NCI-H187 (cell line): ENCODE measurements at places on chromosomes 13 and 19.

GRCh38 chr19:28377077-28377476 is 835.9 kb downstream of the UQCRFS1 start:
- DNase-seq, result no peak

- no peak for DNase-seq
These were observed 85.8 kb upstream of the ZNF43 start for GRCh38 chr19:21921691-21922180.

- peak; percentile 19 for DNase-seq
These were observed 171.4 kb downstream of the OXGR1 start for GRCh38 chr13:96822895-96823294.

DNA sequence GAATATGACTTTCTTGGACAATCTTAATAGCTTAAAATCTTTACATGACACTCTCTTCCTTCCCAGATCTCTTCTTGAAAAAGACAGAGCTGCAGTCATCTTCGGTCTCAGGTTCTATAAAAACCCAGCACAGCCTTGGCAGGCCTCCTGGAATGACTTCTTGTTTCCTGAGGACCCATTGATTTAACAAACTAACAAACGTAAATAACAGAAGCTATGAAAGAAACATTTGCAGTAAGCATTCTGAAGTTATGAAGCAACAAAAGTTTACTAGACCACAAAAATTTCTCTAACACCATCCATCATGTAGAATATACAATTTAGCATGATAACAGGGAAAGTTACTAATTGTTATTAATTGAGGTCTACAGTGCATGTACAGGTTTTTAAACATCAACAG is 62.8 kb upstream of the STARD13 start:
- no peak for DNase-seq

GRCh38 chr19:40693150-40693788 is 2.8 kb upstream of the NUMBL start:
- DNase-seq, result no peak

DNA sequence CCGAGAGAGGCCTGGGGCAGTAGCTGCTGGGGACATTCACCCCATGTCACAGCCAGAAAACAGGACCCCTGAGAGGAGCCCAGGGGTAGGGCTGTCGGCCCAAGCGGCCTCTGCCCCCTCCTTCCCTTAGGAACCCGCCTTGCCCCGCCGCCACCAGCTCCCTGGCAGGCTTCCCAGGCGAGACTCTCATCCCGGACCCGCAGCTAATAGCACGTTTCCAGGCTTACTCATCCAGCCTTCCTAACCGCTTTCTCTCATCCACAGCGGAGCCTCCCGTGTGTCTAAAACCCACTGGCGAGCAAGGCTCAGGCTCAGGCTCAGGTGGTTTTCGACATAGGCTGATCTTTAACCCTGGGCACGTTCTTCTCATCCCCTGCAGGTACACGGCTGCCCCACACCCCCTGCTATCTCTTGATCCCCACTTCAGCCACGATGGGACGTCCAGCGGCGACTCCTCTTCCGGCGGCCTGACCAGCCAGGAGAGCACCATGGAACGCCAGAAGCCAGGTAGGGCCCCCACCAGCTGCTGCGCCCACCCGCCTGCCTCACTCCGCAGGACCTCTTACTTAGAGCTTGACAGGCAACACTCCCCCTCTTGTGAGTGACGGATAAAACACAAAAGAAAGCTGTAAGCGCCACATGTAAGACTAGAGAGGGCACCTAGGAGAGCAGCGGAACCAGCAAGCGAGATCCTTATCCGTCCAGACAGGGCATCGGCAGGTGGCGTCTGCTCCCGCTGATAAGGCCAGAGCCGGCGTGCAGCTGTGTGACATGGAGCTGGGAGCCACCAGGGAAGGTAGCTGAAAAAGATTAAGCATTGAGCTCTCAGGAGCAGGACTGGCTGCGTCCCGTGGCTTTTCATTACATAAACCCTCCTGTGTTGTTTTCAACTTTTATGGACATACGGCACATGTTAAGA is 71.3 kb downstream of the DPF1 start:
- DNase-seq, result no peak

GRCh38 chr13:48562296-48563066 is 29.6 kb upstream of the RCBTB2 start:
- DNase-seq, result no peak

GRCh38 chr13:66543780-66544179 is 686.4 kb downstream of the PCDH9 start:
- no peak for DNase-seq

- no peak for DNase-seq
These were observed 6.3 kb downstream of the NHLRC3 start for GRCh38 chr13:39044536-39044935.

DNA sequence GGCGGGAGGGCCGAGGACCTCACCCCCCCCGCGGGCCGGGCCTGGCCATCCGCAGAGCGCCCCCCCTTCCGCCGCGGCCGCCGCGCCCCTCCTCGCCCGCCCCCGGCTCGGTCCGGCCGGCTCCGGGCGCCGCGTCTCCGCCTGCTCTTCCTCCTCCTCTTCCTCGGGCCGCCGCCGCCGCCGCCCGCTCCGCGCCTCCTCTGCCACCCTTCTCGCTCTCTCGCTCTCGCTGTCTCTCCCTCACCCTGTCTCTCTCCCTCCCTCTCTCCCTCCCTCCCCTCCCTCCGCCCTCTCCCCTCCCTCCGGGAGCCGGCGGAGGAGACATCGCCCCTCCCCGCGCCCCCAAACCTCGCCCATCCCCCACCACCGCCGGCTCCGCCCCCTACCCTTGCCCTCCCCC is at the start of gene SHANK1:
TSS of gene SHANK1 (minus strand) at position 237 of the 400 bp plus-strand sequence. CDS start 2,883 bp downstream, outside the sequence.
- DNase-seq, result no peak

DNA sequence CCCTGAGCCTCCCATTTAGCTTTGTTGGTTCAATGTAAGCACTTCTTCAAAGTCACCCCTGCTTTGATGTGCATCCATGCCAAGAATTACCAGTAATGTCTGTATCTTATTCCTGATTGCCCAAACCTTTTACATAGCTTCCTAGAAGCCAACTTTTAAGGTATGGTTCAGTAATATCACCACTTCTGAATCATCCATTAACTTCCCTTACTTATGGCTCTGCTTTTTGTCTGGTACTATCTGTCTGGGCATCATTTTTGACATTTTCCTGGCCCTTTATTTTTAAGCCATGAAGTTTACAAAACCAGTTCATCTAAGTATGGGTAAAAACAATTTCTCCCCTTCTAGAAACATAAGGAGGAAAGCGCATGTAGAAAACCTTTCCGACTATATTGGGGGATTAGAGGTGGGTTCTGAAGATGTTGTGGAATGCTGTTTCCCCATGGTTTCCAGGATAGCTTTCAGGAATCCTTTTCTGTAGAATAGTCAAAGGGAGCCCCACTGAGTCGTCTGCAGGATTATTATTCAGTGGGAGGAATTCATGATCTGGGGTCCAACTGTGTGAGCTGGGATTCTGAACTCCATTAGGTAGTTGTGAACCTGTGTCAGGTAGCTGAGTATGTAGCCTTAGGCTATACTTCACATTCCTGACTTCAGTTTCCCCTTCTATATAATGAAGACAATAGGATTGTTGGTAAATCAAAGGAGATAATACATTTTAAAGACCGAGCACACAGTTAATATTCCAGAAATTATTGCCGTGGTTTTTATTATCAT is 163.8 kb downstream of the SUCLA2 start:
- no peak for DNase-seq

DNA sequence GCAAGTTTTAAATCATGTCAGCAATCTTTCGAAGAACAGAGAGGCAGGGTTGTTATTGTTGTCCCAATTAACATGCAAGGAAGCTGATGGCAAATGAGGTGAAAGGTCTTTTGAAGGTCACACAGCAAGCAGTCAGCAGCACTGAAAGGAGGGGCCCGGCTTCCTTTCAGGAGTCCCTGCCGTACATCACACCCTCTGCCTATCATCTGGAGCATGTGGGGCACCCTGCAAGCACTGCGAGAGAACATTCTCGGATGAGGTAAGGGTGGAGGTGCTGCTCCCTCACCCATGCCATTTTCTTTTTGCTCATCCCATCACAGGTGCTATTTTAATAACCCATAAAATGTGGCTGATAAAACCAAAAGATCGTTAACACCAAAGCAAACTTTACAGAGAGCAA is 111.2 kb downstream of the ENOX1 start:
- DNase-seq, result no peak

- DNase-seq, result no peak
These were observed 24.0 kb downstream of the TLE6 start for GRCh38 chr19:3001235-3001800.

GRCh38 chr19:17590866-17591265 is 35.4 kb downstream of the COLGALT1 start:
- DNase-seq, result no peak

- DNase-seq, result no peak
These were observed 674 bp downstream of the BRD4 start for GRCh38 chr19:15331419-15332310.

GRCh38 chr13:25847145-25847544 is 204.7 kb downstream of the SHISA2 start:
- DNase-seq, result no peak

DNA sequence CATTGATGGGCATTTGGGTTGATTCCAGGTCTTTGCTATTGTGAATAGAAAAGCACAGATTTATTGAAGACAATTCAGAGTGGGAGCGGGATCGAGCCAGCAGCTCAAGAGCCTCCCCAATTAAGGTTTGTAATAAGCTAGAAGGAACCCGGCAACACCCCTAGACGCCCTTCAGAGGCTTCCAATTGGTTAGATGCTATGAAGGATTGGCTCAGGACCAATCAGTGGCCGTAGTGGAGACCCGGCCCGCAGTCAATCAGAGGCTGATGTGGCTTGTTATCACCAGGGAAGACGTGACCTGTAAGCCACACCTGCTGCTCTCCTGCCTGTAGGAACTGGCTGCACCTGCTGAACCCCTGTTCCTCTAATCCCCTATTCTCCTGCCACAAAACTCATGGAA is 14.6 kb downstream of the SIGLEC11 start:
- no peak for DNase-seq

GRCh38 chr19:54470991-54471782 is 1.9 kb downstream of the CDC42EP5 start:
- no peak for DNase-seq

DNA sequence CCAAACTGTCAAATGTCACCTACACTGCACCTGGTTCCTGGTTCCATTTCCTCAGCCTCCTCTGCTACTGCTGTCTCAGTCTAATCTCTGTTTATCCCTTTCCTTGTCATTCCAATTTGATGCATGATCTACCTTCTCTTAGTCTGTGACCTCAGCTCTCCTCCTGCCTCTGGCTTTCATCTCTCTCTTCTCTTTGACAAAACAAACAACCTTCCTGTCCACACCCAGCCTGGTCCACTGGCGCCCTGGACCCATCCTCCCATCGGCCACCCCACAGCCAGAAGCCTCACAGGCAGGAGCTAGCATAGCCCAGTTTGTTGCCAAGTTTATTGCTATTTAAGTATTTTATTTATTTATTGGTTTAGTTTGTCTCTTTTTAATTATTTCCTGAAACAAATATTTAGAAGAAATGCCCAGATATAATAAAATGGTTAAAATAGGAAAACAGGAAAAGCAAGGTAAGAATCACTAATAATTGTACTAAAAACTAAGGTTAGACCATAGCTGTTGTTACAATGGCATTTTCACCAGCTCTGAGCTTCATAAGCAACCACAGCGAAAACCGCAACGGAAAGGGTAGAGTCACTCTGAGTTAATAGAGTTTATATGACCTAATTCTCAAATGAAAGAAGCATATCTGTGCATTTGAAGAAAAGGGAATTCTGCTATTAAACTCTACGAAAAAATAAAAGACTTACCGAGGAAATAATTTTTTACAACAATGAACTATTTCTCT is 68.6 kb downstream of the EFNB2 start:
- no peak for DNase-seq

GRCh38 chr19:16654140-16654539 is 5.8 kb downstream of the SMIM7 start:
- DNase-seq, result no peak

DNA sequence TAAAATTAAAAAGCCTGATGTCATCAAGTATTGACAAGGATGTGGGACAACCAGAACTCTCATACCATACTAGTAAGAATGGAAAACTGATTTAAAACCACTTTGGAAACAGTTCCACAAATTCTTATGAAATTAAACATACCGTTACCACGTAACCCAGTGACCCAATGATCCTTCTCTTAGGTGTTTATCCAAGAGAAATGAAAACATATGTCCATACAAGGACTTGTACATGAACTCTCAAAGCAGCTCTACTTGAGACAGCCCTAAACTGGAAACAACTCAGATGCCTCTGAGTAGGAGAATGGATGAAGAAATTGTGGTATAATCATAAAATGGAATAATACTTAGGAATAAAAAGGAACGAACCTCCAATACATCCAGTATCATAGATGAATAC is 27.6 kb downstream of the SLC6A16 start:
- no peak for DNase-seq

GRCh38 chr13:31020996-31021395 is 88.5 kb downstream of the TEX26 start:
- no peak for DNase-seq

DNA sequence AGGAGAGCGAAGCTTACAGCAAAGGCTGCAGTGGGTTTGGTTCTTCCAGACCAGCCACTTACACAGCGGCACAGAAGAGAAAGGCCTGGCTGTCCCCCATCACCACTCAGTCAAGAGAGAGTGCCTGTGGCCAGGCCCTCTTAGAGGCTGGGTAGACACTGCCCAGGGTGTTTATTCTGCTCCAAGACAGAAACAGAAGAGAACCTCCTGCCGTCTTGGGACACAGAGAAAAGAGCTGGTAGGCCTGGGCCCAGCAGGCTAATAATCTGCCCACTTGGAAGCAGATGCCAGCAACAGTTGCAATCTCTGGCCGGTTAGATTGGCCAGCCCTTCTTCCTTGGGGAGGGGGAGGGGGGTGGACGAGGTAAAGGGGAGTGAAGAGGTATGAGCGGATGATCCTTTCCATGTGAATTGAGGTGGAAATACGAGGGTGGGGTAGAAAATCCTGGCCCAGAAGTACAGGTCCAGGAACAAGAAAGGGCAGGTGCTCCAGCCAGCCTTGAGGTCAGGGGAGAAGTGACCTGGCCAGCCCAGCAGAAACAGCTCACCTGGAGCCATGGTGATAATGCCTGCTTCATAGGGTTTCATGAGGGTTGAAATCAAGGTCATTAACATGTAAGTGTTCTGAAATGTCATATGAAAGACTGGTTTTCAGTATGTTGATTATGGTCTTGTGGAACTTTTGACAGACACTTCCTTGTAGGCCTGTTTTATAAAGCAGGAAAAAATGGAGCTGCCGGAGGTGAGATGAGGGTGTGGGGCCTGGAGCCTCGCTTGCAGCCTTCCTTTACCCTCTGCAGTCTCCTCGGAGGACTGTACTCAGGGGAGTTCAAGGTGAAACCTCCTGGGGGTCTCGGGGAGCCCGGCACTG is 116.9 kb downstream of the SIPA1L3 start:
- no peak for DNase-seq

GRCh38 chr13:45102136-45102507 is 18.2 kb upstream of the GTF2F2 start:
- DNase-seq, result no peak

- no peak for DNase-seq
These were observed 1.1 kb downstream of the CRTC1 start for GRCh38 chr19:18684642-18684993.
